ENCODE measurements at places on chromosomes 7 and 10.

GRCh38 chr7:150627959-150628358, 4.2 kb downstream of the GIMAP6 start:
- no peak for DNase-seq

- no peak for DNase-seq
Measured at GRCh38 chr7:74337926-74338325, 48.7 kb downstream of the CLIP2 start.

DNA sequence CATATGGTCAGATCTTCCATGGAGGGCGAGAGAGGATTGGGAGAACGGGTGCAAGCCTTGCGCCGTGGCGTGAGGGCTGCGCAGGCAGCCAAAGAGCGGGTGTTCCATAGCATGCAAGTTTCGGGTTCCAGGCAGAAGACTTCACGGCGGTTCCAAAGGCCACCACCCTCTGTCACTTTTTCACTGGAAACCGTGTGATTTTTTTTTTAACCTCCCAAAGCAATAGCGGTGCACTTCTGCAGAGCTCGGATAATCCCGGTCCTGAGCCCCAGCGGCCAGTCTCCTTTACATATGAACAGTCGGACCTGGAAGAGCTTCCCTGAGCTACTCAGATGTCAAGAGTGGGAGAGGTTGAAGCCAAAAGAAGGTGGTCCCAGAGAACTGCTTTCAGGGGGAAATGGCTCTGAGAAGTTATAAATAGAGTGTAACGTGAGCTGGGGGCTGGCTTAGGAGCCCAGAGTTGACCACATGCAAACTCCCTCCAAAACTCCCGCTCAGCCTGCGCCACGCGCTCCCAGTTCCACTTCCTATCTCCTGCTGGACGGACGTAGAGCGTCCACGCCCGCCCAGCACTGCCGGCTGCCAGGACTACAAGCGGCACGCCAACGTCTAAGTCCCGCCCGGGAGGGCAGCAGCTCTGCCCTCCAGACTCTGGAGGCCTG, at the start of gene MEOX2:
TSS of gene MEOX2 (minus strand) at position 389 of the 662 bp plus-strand sequence. CDS start at position 108, 281 bp downstream.
- no peak for DNase-seq

DNA sequence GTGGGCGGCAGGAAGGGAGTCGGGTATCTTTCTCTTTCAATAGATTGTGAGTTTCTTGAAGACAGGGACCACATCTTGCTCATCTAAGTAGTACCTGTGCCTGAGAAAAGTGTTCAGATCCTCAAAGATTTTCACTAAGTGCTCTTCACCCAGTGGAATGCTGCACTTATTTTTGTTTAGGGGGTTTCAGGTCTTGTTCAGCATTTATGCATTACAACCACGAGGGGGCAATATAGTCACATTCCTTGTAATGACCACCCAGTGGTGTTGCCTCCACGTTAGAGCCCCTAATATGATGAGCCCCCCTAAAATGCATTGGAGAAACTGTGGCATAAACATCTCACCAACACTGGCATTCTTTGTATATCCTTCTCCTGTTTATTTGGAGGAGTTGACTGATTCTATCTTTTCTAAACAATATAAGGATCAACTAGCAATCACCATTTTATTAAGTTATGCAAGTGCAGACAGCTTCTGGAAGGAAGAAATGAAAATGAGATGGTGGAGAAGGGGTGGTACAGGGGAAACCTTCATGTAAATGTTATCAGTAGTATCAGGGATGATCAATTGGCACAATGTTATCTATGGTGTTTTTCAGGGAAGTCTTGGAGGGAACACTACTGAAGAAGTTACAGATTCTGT, 3.1 kb upstream of the PAPSS2 start:
- peak; percentile 8 for DNase-seq

DNA sequence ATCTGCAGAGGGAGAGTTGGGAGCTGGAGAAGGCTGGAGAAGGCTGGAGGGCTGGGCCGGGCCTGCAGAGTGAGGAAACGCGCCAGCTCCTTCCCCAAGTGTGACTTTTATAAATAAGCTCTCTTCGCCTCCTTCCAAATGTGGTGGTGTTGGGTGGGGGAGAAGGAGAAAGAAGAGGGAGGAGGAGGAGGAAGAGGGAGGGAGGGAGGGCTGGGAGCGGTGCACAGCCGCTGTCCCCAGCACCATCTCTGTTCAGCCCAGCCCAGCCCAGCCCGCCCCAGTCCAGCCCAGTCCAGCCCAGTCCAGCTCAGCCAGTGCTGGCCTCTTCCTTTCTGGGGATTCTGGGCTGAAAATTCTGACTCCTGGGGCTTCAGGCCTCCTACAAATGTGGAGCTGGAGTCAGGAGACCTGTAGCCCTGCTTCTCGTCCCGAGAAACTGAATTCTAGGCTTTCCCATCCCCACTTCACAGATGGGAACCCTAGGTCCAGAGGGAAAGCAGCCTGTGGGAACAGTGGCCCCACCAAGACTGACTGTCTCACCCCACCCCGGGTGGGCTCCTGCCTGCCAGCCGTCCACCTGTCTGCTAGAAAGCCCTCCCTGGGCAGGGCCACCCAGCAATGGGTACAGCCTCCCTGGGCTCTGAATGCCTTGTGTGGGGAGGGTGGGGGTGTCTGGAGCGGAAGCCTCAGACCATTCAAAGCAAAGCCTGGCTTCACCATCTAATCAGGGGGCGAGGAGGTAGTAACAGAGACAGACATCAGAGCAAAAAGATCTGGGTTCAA, 2.3 kb downstream of the STX1A start:
- no peak for DNase-seq
